Astrocyte (in vitro differentiated cells and primary cell): ENCODE measurements at places on chromosomes 13 and 19. TPM values are rescaled to one million over a fixed set of nuclear protein-coding genes. Genes with fewer than 3 reads are reported as not detected.

DNA sequence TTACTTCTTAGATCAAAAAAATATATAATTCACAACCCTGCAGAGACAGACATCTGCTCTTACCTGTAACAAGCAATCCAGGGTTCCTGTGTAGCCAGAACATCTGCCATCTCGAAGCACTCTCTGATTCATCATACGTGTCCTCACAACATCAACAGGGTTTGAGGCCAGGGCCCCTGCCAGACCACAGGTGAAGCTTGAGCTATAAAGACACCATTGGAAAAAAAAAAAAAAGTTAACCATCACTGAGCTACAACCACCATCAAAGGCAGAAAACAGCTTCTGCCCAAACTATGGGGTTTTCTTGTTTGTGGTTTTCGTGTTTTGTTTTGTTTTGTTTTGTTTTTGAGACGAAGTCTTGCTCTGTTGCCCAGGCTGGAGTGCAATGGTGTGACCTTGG, 19.3 kb downstream of the SLC25A30 start:
- DNase-seq: no peak
- H3K27ac ChIP-seq: no peak overlapping the region
- H3K4me3 ChIP-seq: no peak overlapping the region

DNA sequence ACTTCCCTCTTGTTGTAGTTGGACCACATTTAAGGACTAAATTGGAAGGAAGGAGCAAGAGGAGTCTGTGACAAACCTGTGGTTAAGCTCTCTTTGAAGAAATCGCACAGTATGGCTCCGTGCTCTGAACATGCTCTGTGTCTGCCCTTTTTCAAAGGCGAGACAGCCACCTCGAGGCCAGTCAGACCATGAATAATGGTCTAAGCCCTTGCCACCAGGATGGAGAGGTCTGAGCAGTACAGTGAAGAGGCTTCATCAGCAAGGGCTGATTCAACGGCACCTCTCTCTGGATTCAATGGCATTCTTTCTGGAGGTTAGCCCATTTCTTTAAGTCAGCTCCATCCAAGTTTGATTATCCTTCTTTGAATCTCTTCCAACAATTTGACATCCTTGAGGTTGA, 30.9 kb downstream of the FAM216B start:
- DNase-seq: peak; percentile 47
- no peak overlapping the region for H3K27ac ChIP-seq
- H3K36me3 ChIP-seq: no peaks in the 10 kb centered on the region
- no peaks in the 10 kb centered on the region for H3K27me3 ChIP-seq

DNA sequence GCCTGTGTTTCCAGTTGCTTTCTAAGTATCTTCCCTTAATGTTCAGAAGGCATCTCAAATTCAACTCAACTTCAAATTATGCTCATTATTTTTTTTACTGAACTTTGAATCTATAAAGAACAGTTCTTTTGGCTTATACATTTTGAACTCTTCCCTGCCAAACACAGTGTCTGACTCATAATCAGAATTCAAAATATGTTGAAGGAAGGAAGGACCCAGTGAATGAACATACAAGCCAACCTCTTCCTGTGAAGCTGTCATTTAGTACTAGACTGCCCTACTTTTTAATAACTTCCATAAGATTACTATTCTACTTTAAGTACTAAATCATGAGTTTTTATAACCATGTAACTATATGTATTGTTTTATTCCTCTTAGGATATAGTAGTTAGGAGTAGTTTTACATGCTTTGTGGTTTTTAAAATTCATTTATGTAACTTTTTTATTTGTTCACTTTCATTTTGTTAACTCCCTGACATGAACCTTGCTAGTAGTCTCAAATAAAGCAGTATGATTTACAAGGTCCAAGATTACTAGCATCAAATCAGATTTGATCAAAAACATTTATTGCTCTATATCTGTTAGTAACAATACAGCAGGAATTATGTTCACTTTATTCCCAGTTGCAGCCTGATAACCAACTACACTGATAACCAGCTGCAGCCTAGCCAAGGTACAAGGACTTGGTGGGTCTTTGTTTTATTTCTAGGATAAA, 6.4 kb downstream of the NUDT15 start:
- H3K36me3 ChIP-seq: peaks cover 18% of the 10 kb centered on the region
- peaks cover 7% of the 10 kb centered on the region for H3K4me1 ChIP-seq
- peak; percentile 60 for DNase-seq
- no peak overlapping the region for H3K4me3 ChIP-seq
- H3K27ac ChIP-seq: peak overlapping the region; percentile 40

CGB5 gene
- 2.0 and 6.5 TPM in 2 replicates for total RNA-seq

ZGLP1 gene
- 2.5 and 3.4 TPM in 2 replicates for total RNA-seq

- H3K4me1 ChIP-seq: no peaks in the 10 kb centered on the region
- no peak for DNase-seq
- no peaks in the 10 kb centered on the region for H3K27me3 ChIP-seq
- no peak overlapping the region for H3K27ac ChIP-seq
These were observed 18.2 kb upstream of the SULT2B1 start for GRCh38 chr19:48533770-48534169.

GRCh38 chr13:105721016-105721415, 814.4 kb downstream of the EFNB2 start:
- H3K36me3 ChIP-seq: no peaks in the 10 kb centered on the region
- H3K27ac ChIP-seq: no peak overlapping the region
- DNase-seq: peak; percentile 42

PNMA8C gene
- total RNA-seq: 0.55 and 0.98 TPM in 2 replicates

GRCh38 chr19:33302974-33303790, 848 bp upstream of the CEBPA start:
- H3K27me3 ChIP-seq: peaks cover 38% of the 10 kb centered on the region
- H3K27ac ChIP-seq: no peak overlapping the region
- peak; percentile 32 for DNase-seq

DNA sequence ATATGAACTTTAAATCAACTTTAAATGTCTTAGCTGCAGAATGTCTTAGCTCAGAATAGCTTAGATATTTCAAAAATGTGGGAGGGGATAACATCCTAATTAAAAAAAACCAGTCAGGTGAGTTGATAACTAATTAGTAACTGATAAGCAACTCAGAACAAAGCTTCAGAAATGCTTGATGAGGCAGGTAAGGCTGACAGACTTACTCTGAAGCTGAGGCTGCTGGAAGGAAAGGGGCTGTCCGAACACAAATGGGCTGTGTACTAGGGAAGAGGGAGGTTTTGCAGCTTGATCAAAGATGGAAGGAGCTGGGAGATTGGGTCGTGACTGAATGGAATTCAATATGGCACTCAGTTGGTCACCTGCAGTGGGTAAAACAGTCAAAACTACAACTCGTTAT, 91.2 kb upstream of the FBXL3 start:
- no peak overlapping the region for H3K4me3 ChIP-seq
- H3K36me3 ChIP-seq: peaks cover 3% of the 10 kb centered on the region
- no peak overlapping the region for H3K27ac ChIP-seq
- DNase-seq: no peak

GRCh38 chr13:77548095-77548494, 12.6 kb downstream of the SCEL start:
- no peaks in the 10 kb centered on the region for H3K4me1 ChIP-seq
- no peak for DNase-seq
- H3K27me3 ChIP-seq: no peaks in the 10 kb centered on the region
- no peak overlapping the region for H3K4me3 ChIP-seq

ZNF728 gene
- not detected in 2 replicates for total RNA-seq

MIPEP gene
- total RNA-seq: 13.0 and 18.6 TPM in 2 replicates
